GM23338 (cell line): ENCODE measurements at places on chromosomes 7 and 10. TPM values are rescaled to one million over a fixed set of nuclear protein-coding genes. Genes with fewer than 3 reads are reported as not detected.

Gene GRM3
- total RNA-seq = 1.9 and 3.8 TPM in 2 replicates

Gene NUTM2B
- total RNA-seq = 0.35 TPM in 1 of 2 replicates, not detected in the other

Gene TUBAL3
- not detected in 2 replicates for total RNA-seq

Gene AUTS2
- total RNA-seq = 57.1 and 91.0 TPM in 2 replicates

DNA sequence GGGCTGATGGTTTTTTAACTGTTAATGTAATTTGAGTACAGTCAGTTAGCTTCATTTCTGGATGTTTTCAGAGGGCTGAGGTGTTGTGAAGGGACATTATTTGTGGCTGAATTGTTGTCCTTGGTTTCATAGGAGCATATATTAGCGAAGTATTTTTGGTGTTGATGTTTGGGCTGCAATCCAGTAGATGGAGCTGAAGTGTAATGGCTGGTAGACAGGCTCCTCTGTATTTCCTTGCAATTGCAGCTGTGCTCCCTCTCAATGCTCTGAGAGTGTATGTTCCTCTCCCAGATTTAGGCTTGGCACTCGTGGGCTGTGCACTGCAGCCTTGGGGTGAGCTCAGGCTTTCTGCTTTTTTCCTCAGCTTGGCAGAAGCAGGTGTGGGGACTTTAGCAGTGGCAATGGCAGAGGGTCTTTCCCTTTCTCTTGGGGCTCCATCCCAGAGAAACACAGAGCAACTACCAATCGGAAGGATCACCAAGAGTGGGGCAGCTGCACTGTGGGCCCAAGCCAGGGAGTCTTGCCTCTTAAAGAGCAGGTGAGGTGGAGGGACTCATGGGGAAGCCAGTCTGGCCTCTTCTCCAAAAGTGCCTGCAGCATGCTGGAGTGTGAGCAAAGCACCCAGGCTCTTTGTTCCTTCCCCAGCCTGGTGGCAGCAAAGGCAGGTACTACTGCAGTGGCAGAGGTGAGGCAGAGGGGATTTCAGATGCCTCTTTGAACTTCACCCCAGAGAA lies 544.4 kb downstream of the SH2D4B start:
- peak; percentile 71 for DNase-seq

GRCh38 chr10:9010093-9010492 lies 955.6 kb downstream of the GATA3 start:
- DNase-seq = peak; percentile 30

DNA sequence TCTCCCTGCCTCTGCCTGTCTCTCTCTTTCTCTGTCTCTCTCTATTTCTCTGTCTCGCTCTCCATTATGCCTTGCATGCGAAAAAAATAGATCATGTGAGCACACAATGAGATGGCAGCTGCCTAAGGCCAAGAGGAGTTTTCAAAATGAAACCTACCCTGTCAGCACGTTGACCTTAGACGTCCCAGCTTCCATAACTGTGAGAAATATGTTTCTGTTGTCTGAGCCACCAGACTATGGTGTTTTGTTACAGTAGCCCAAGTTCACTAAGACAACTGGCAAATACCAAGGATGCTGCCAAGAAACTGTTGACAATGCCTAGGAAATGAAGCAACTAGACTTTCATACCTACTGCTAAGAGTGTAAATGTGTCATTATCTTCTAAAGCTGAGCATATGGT lies 70.6 kb upstream of the PLXDC2 start:
- no peak for DNase-seq

DNA sequence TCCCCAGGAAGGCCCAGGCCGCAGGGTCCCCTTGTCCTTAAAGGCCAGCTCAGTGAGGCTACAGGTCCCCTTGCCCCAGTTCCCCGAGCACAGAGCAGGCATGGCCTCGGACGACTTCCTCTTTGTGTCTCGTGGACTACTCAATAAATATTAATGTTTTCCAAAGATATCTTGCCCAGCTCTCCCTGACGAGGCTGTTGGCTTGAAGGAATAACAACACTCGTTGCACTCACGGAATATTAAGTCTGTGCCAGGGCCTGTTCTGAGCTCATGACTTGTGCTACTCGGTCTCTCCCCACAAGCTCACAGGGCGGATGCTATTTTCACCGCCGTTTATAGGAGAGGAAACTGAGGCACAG lies 68.2 kb downstream of the CUX1 start:
- DNase-seq = no peak

- no peak for DNase-seq
Measured at GRCh38 chr10:103442031-103442461, 10.1 kb downstream of the CALHM2 start.

GRCh38 chr7:30396389-30396788 lies 82.2 kb downstream of the NOD1 start:
- peak; percentile 32 for DNase-seq

- DNase-seq = no peak
Measured at GRCh38 chr7:2040893-2041270, 191.9 kb downstream of the MAD1L1 start.

GRCh38 chr10:97924678-97925077 lies 75.0 kb downstream of the GOLGA7B start:
- no peak for DNase-seq

DNA sequence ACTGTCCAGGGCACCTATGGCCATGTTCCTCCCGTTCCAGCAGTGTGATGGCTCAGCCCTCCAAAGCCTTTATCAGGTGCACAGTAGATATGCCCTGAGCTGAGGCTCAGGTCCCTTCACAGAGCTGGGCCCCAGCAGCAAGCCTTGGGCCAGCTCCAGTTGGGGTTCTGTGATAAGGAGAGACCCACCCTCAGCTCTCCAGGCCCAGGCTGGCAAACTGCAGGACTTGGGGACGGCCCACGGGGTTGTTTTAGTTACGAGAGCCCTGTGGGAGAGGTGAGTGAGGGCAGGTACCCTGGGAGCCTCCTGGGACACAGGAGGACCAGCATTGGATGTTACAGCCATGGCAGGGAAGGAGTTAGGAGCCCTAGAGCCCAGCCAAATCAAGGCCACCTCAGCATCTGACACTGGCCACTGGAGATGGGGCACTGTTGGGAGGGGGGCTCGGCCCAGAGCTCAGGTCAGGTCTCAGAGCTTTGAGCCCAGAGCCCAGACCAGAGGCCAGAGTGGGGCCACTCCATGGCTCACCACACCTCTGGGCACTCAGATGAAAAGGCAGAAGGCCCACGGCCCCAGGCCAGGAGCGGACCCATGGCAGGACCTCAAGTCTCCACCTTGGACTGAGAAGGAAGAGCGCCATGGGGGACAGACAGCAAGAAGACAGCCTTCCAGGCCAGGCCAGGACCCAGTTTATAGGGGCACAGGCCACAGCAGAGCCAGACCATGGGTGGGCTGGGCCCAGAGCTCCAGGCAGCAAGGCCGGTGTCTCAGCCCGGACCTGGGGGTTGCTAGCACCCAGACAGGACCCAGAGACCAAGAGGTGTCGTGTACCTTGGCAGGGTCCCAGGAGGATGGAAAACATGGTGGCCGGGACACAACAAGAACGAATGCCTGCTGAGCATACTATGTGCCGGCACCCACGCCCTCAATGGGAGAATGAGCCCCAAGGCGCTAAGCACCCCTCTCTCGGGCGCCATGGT lies 12.8 kb downstream of the GRID1 start:
- no peak for DNase-seq

- no peak for DNase-seq
Measured at GRCh38 chr10:74052994-74053393, 55.1 kb downstream of the VCL start.

DNA sequence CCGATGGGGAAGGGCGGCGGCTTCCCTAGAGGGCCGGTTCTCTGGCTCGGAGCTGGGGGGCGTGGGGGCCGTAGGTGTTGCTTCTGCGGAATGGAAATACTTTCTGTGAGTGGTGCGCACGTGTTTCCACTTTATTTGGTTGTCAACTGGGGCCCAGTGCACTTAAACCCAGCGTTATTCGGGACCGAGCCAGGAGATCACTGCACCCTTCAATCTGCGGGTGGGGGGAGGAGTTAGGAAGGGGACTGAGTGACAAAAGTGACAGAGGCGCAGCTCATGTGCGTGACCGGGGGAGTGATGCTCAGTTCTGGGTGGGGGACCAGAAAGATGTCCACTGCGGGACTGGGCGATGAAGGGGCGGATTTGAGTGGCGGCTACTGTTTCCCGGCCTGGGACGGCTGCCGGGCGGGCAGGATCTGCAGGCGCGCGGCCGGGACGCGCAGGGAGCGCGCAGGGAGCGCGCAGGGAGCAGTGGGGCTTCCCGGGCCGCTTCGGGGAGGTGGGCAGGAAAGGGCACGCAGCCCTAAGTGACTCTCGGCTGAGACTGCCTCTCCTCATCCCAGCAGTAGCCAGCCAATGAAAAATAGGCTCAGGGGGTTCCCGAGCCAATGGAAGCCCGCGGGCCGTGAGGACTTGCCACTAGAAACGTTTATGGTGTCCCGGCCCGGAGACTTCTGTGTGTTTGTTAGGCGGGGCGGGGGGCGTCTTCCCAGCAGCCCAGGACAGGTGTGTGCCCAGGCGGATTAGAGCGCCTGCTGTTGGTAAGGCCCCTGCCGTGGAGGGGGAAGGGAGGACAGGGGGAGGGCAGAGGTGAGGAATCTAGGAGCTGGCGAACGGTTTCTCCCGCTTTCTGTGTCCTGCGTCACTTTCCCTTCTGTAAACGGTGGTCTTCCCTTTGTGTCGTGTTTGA lies 54.3 kb upstream of the KDM7A start:
- DNase-seq = peak; percentile 94

GRCh38 chr10:108208732-108209131 lies 1044.2 kb upstream of the SORCS1 start:
- no peak for DNase-seq

GRCh38 chr7:2705371-2706096 lies 17.5 kb downstream of the AMZ1 start:
- no peak for DNase-seq

DNA sequence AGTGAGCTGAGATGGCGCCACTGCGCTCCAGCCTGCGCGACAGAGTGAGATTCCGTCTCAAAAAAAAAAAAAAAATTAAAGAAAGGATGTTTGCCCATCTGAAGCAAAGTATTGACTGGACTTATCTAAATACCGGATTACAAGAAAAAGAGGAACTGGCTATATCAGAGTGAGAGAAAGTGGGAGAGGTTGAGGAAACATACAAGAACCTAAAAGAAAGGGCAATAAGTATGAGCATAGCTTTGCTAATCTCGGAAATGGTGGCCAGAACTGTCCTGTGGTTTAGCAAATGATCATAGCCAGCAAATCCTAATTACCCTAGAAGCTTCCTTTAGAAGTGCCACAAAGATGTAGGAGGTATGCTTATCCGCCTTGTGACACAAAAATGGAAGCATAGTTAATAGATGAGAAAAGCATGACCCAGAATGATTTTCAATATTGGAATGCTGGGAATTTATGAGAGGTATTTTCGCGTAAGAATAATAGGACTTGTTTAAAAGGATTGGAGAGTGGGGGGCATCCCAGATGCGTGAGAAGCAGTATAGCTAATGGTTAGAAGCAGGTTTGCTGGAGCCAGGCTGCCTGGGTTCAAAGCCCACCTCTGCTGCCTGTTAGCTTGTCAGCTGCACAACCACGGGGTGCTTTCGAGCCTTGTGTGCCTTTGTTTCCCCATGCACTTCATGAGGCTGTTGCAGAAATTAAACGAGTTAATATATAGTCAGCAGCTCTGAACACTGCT lies 1.2 kb upstream of the GTPBP4 start:
- peak; percentile 39 for DNase-seq

GRCh38 chr7:82319674-82320118 lies 123.9 kb downstream of the CACNA2D1 start:
- no peak for DNase-seq
